Activated CD8-positive, alpha-beta T cell treated with anti-CD3 and anti-CD28 coated beads, Interleukin-2, amount 10 ng/mL, durations not matched to agents 7 days and 5 days (primary cell): ENCODE measurements at places on chromosomes 11 and 22. TPM values are rescaled to one million over a fixed set of nuclear protein-coding genes. Genes with fewer than 3 reads are reported as not detected.

The ROM1 gene
- total RNA-seq, result 2.0 TPM

The CHRDL2 gene
- total RNA-seq, result not detected

The CASP4 gene
- total RNA-seq, result 111 TPM

The CALCA gene
- total RNA-seq, result not detected

The MOGAT2 gene
- not detected for total RNA-seq

The ME3 gene
- total RNA-seq, result 0.66 TPM

The OR52I2 gene
- total RNA-seq, result not detected

The SLC22A12 gene
- not detected for total RNA-seq

The ELF5 gene
- total RNA-seq, result not detected

The CARD18 gene
- not detected for total RNA-seq
